ENCODE measurements at places on chromosomes 16 and 17.

- peak; percentile 10 for DNase-seq
Measured at GRCh38 chr16:30046178-30046577, 15.1 kb upstream of the TLCD3B start.

DNA sequence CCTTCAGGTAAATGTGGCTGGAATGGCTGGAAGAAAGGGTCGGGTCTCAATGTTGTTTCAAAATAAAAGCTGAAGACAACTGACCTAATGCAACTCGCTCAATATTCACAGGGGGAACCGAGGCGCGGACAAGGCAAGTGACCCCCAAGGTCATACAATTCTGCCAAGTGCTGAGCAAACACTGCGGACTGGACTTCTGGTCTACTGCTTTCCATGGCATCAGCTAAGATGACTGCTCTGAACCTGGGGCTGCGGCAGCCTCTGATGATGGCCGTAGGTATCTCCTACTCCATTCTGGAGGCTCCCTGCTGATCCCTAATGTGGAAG is 21.9 kb downstream of the CA4 start:
- no peak for DNase-seq

DNA sequence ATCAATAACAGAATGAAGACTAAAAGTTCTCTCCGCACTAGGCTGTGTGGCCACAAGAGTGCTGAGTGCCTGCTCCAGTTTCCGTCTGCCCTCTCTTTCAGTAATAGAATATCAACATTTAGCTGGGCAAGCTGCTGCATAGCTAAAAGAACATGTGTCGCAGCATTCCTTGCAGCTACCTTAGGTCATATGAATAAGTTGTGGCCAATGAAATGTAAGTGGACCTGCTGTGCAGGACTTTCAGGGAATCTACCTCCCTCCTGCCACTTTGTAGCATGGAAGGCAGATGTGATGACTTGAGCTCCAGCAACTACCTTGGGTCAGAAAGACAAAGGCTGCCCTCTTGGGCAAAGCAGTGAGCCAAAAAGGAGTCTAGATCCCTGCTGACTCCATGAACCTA is 25.4 kb downstream of the SLC39A11 start:
- DNase-seq: no peak

- DNase-seq: peak; percentile 92
Measured at GRCh38 chr17:50603340-50603739, 31.3 kb upstream of the ABCC3 start.

GRCh38 chr17:34420254-34420766 is 57.3 kb upstream of the CCL1 start:
- peak; percentile 34 for DNase-seq

- DNase-seq: no peak
Measured at GRCh38 chr16:12833926-12834325, 30.2 kb upstream of the CPPED1 start.

- DNase-seq: no peak
Measured at GRCh38 chr17:73595479-73595878, 48.8 kb downstream of the SDK2 start.

GRCh38 chr16:85206472-85207356 is 94.4 kb upstream of the CIBAR2 start:
- no peak for DNase-seq

GRCh38 chr16:84045001-84045817 is 2.6 kb upstream of the SLC38A8 start:
- DNase-seq: no peak

DNA sequence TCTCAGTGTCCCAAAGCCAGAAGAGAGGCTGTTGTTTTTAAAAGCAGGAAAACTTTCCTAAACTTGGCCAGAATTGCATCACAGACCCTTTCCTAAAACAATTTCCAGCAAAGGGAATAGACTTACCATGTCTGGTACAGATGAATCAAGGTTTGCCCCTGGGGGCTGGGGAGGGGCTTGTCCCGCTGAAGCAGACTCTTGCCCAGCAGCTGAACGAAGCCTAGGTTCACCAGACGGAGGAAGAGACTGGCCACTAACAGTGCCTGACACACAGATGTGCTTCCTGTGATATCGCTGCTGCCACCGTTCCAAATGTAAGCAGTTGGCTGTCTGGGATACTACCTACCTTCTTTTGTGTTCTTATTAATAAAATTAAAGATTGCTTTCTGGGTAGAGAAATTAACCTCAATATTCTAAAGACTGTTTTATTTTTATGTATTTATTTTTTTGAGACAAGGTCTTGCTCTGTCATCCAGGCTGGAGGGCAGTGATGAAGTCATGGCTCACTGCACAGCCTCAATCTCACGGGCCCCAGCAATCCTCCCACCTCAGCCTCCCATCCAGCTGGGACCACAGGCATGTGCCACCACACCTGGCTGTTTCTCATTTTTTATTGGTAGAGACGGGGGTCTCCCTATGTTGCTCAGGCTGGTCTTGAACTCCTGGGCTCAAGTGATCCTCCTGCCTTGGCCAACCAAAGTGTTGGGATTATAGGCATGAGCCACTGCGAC is 13.5 kb downstream of the PRCD start:
- DNase-seq: no peak

DNA sequence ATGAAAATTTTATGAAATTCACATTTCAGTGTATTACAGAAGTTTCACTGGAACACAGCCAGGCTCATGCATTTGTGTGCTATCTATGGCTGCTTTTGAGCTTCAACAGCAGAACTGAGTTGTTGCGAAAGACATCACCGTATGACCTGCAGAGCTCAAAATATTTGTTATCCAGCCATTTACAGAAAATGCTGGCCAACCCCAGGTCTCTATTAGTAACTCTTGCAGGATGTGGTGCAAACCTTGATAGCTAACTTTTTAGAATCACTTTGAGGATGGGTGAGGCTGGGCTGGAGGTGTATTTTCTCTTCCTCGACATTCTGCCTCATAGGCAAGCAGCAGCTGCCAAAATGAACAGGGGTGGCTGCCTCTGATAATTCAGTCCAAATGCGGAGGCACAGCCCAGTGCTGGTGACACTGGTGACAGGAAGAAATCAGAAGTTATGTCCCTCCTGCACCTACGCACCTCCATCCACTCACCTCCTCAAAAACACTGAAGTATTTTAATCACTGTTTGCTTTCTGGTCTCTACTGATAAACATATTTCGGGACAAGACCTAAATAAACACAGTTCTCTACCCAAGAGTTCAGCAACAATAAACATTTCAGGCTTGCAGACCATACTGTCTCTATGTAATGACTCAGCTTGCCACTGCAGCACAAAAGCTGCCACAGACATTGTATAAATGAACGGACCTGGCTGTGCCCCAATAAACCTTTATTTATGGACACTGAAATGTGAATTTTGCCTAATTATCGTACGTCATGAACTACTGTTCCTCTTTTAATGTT is 28.5 kb downstream of the ARHGAP17 start:
- DNase-seq: peak; percentile 8

DNA sequence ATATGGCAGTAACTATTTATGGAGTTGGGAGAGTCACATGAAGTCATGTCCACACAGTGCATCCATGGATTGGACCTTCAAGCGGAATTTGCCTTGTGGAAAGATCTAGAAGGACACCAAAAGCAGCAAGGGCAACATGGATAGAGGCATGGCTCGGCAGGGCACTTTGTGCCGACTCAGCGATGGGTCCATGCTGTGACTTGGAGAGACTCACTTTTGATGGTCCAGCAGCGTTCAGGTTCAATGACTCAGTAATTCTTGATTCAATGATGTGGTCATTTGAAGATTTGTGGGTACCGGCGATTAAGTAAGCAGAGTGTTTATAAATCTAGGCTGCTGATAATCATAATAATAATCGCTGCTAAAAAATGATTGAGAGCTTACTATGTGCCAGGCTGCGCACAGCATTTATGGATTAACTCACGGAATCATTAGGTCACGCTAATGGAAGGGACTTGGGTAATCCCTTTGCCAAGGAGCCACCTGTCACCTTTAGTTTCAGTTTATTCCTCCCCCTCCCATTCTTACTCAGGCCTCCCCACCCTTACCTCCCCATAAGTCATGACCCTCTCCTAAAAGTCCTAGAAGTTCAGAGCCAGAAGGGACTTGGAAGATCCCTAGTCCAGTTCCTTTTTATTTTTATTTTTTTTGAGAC is 127.5 kb upstream of the CRHR1 start:
- DNase-seq: no peak

GRCh38 chr17:41419716-41420115 is 4.7 kb downstream of the KRT37 start:
- DNase-seq: no peak

- peak; percentile 23 for DNase-seq
Measured at GRCh38 chr17:59642565-59642964, 22.9 kb downstream of the CLTC start.

- DNase-seq: no peak
Measured at GRCh38 chr17:9232155-9232475, 210.8 kb downstream of the NTN1 start.

GRCh38 chr16:48426244-48427141 is 41.3 kb upstream of the SIAH1 start:
- no peak for DNase-seq

DNA sequence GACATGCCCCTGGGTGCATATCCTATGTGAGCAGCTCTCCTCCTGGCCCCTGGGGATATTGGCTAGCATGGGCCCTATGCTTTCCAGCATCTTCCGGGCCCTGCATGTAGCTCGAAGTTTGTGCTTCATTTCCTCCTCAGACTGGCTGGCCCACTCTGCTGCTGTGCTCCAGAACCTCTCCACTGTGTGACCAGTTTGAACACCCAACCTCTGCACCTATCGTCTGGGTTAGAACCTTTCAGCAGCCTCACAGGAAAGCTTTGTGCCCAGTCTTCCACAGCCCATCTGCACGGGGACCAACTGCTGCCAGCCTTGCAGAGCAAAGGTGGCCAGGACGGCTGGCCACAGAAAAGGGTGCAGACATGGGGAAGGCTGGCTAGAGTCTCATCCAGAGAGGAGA is 10.2 kb upstream of the CLEC18B start:
- no peak for DNase-seq

DNA sequence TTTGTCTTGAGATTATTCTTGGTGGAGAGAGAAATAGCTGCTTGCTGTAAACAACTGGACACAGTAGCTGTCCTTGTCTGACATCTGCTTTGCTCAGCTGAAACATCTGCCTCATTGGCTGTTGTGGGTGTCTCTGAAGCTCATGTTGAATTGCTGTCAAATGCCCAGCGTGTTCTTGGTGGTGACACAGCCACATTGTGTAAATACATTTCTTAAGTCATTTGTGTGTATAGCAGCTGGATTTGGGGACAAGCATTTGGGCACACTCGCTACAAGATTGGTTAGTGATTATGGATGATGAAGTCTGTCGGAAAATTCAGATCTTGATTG is 5.3 kb downstream of the FAM234A start:
- DNase-seq: no peak

- no peak for DNase-seq
Measured at GRCh38 chr17:81075307-81075706, 40.4 kb downstream of the BAIAP2 start.

DNA sequence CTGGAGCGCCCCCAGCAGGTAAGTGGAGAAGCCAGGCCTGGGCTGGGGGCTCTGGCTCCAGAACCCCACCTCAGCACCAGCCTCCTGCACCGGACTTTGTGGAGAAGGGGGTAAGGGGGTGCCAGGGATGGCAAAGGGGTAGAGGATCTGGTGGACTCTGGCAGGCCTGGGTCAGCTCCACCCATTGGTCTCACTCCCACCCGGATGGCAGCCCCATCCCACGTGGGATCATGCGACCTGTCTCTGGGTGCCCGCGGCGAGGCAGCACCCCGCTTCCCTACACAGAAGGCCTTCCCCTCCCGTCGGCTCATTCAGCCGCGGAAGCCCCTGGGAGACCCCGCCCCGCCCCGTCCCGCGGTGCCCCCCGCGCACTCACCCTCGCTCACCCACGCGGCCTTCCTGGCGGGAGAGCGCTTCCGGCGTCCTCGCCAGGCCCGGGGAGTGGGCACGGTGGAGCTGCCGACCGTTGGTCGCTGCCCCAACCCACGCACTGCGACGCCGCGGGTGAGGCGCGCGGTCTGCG is 498 bp upstream of the PLEKHG4 start:
- no peak for DNase-seq

GRCh38 chr17:32266051-32266388 is 388 bp downstream of the RHBDL3 start:
- no peak for DNase-seq

GRCh38 chr17:2978991-2979390 is 84.4 kb downstream of the OR1D5 start:
- DNase-seq: no peak

DNA sequence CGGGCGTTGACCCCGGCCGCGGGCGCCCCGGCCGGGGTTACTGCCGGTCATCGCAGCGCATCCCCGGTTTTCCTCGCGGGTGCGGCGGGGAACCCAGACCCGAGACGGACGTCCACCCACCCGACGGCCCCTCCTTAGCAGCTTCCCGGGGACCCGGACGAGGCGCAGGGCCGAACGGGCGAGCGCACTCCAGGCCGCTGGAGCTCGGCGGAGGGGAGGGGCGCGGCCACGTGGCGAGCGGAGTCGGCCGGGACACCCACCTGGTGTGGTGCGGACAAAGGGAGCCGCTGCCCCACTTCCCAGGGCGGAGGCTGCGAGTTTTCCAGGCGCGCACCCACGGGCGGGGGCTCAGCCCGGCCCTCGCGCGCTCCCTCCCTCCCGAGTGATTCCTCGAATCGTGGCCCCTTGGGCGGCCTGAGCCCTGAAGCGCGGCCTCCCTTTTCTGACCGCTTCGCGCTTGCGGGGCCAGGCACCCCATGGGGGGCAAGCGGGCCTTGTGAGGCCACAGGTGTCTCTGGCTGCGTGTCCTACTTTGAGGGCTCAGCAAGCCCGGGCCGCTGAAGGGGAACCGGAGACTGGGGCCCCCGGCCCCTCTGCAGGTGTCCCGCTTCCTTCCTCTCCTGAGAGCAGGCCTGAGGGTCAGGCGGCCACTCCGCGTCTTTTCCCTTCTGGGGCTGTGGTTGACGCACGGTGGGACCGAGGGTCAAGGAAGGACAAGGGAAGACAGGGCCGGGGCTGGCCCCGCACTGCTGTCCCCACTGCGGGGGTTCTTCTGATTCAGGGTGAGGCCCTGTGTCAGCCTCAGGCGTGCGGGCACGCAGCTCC is 1.1 kb upstream of the FASN start:
- DNase-seq: no peak

DNA sequence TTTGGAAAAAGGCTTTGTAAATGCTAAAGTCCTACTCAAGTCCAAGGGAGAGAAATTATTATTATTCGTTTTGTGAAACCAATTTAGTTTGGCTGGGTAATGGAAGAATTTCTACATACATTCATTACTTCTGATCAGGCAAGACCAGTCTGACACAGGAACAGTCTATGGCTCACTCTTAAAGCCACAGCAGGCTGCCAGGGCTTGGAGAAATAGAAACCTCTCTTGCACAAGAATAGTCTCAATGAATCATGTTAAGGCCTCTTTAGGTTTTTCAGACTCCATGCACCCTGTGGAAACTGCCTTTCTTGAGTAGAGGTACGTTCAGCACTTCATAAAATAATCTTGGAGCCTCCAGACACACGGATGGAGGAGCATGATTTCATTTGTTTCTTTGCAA is 167.7 kb downstream of the IRX3 start:
- DNase-seq: no peak

Data from NCI-H510A treated with DMSO at 0.1 percent for 48 hours (cell line).